ENCODE measurements at places on chromosomes 16 and 17.

GRCh38 chr17:42059815-42060214 is 9.4 kb upstream of the C17orf113 start:
- DNase-seq = no peak

DNA sequence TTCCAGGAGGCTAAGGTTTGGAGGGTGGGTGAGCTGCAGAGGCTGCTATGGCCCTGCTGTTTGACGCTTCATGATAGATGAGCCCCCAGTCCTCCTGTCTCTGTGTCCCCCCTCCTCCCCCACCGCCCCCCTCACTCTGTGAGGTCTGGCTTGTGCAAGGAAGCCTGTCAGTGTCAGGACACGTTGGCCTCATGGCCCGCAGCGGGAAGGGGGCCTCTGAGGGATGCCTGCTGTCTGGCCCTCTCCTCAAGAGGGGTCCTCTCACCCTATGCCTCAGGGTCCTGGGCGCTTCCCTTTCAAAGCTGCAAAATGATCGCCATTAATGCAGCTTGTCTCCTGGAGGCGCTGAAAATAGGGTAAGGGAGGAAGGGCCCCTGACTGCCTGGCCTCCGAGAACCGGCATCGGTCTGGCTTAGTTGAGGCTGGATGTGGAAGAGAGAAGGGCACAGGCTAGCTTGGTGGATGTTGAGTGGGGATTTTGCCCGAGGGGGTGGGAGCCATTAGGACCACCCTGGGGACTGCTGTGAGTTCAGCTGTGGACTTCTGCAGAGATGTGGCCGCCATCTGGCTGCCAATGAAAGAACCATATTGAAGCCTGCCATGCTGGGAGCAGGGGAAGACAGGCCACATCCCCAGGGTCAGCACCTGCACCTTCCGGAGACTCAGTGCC is 14.8 kb upstream of the GOSR2 start:
- no peak for DNase-seq

GRCh38 chr16:7303660-7304200 is 28.9 kb upstream of the RBFOX1 start:
- DNase-seq = no peak

- DNase-seq = no peak
These were observed 16.9 kb downstream of the RAB40C start for GRCh38 chr16:606656-607307.

DNA sequence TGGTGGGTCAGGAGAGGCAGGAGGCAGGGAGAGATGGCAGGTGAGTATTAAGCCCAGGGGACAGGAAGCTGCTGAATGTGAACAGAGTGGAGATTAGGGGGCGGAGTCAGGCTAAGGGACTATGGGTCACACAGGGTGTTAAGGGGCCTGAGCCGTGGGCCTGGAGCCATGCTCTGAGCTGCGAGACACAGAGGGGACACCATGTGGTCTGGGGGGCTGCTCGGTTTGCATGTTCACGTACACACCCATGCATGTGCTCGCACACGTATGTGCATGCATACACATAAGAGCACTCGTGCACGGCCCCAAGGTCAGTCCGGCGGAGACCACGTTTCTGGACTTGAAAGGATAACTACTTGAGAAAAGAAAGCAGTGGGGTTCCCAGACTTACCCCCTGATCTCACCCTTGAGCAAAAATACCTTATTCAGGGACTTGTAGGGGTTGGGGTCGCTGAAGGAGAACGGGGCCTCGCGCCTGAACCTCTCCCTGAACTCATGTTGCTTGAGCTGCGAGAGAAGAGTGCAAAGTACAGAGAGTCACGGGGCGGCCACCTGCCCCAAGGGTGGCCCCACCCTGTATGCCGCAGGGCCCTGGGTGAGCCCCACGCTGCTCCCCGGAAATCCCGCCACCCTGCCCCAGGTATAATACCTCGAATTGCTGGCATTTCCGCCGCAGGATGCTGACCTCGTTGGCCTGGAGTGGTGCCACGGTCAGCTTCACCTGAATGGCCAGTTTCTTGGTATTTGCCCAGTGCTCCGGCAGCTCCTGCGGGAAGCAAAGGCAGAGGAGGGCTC is 50.8 kb downstream of the DNAH17 start:
- no peak for DNase-seq

DNA sequence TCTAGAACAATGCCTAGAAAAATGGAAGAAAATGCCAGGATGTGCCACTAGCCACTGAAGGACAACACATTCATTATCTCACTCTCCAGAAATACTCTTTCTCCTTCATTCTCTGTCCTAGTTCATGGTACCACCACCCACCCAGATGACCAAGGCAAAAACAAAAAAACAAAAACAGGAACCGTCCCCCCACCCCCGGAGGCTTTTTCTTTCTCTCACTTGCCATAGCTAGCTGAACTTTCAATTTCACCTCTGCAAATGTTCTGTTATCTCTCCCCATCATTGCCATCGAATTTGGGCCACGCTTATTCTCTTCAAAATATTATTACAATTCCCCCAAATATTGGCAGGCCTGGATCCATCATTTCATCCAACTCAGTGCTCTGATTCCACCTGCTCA is 49.0 kb downstream of the SOX9 start:
- DNase-seq = no peak

DNA sequence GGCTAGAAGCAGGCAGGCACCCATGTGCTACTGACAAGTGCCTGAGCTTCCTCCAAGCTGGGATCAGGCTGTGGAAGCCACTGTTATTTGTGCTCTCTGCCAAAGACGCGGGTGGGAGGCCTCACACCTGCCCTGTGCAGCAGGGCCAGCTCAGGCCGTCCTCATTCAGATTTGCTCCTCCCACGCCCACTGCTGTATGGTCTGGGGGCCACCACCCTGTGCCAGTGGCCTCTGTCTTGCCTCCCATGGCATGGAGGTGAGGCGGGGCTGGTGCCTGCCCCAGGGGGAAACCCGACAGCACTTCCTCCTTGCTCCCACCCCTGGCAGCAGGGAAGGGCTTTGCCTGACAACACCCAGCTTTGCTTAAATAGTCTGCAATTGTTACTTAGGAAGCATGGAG is 356.5 kb upstream of the CDH8 start:
- no peak for DNase-seq

DNA sequence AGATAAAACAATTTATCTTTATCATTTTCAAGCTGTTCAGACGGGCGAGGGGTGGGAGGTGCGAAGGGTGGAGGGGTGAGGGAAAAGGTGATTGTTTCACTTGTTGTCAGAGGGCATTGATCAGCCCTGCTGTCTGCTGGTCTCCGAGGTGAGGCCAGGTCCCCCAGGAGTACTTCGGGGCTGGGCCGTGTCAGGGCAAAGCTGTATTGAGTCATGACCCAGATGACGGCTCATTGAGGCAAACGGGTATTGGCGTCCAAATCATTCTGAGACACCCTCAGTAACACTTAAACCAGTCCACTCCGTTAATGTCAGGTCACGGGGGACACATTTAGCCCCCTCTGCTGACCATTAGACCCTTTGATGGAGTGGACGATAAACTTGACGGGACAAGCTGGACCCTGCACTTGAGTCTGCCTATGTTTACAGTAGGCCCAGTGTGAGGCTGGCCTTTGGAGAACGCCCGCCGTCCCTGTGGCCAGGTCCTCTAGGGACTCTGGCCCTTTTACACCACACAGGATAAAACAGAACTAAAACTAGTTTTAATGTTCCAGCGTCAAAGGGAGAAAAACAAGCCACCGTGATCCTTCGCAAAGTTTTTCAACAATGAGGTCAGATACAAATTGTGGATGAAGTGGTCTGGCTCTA is 502.2 kb upstream of the ZFHX3 start:
- DNase-seq = no peak

GRCh38 chr16:68079626-68080344 is 5.4 kb upstream of the NFATC3 start:
- DNase-seq = no peak

- DNase-seq = no peak
These were observed 2.3 kb downstream of the PITPNA start for GRCh38 chr17:1560101-1560857.

- no peak for DNase-seq
These were observed 30.6 kb upstream of the CLEC3A start for GRCh38 chr16:77991701-77992100.

DNA sequence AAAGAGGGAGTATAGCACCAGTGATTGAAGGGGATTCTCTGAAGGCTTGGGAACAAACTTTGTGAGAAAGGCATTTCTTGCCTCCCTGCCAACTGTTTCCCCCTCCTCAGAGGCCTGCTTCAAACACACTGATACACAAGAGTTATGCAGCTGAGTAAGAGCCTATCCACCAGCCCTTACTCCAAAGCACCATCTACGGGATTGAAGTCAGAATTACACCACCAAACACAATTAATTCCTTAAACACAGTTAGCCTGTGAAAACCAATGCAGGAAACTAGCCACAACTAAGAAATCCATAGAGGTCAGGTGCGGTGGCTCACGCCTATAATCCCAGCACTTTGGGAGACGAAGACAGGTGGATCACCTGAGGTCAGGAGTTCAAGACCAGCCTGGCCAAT is 138.3 kb downstream of the SHCBP1 start:
- no peak for DNase-seq

DNA sequence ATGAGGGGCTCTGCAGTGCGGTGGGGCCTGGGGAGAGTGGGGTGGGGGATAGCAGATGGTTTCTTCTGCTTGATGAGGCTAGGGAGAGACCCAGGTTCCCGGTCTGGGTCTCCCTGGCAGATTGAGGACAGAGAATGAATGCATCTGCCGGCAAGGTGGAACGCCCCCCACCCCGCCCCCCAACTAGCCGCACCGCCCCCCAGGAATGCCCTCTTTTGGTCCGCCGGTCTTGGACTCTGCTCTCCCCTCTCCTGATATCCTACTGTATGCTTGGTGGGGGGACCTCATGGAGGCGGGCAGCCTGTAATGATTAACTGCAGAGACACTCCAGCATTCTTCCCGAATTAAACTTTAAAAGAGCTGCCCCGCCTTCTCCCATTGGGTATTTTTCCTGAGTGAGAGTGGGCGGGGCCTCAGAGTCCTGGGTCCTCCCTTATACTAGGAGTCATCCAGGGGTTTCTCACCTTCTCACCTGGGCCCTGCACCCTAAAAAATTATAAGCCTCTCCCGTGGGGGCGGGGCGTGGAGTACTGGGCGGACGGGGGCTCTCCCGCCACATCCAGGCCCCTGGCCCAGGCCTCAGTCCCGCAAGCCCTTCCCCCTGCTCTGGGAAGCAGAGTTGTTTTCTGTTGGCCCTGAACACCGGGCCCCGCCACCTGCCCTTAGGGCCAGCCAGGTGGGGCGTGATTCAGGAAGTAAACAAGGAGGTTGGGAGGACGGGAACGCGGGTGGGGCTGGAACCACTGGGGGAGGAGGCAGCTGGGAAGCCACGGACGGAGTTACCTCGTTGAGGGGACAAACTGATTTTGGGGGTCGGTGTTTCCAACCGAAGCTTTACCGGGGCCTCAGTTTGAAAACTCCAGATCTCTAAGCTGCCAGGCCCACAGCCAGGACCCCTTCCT is 1.5 kb downstream of the GRB7 start:
- DNase-seq = peak; percentile 69

DNA sequence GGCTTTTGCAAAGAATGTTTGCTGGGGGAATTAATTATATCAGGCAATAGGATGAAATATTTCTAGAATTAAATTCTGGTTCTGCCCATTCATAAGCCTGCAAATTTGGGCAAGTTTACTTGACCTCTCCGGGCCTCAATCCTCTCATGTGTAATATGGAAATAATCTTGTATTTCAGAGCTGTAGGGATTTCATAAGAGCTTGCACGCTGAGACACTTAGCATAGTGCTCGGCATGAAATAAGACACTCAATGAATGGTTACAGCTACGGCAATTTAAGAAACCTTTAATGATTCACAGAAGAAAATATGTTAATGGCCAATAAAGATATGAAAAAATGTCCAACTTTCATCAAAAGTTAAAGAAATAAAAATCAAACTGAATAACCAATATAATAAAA is 40.6 kb upstream of the PITPNM3 start:
- no peak for DNase-seq

- DNase-seq = no peak
These were observed 5.2 kb downstream of the SLFN11 start for GRCh38 chr17:35368081-35368830.

- no peak for DNase-seq
These were observed 399.8 kb upstream of the SALL1 start for GRCh38 chr16:51550800-51551347.

DNA sequence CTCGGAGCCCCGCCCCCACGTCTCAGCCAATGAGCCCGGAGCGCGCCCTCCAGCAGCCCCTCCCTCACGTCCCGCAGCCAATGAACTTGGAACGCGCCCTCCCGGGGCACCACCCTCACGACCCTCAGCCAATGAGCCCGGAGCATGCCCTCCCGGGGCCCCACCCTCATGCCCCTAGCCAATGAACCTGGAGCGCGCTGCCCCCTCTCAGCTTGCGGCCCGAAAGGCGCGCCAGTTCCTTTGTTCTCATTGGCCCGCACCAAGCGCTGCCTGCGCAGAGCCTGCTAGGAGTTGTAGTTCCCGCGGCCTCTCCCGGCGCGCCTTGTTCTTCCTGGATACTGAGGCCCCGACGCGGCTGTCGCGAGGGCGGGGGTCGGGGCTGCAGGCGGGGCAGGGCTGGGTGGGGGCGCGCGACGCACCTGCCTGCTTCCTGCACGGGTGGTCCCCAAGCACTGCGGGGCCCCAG is at the start of gene LRRC45:
Gene LRRC45 (plus strand): TSS at position 325 of the 466 bp plus-strand sequence. CDS start 339 bp downstream, outside the sequence.
- peak; percentile 100 for DNase-seq

DNA sequence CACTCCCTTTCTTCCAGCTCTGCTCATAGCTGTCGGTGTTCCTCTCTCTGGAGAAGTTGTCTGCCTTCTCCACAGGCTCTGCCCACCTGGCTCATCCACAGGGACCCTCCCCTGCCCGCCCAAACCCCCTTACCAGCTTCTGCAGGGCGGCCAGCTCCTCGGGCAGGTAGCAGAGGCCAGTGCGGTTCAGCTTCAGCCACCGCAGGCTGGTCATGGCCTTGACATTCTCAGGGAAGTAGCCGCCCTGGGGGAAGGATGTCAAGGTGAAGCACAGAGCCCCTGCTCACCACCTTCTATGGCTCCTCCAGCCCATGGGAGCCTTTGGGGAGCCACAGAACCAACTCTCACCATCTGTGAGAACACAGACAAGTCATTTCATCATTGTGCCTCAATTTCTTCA is 1.8 kb downstream of the FLII start:
- DNase-seq = no peak

- DNase-seq = no peak
These were observed 99.3 kb upstream of the C17orf78 start for GRCh38 chr17:37276475-37276874.

- no peak for DNase-seq
These were observed 477.5 kb downstream of the WWOX start for GRCh38 chr16:78576941-78577340.

GRCh38 chr16:77376358-77376757 is 58.5 kb downstream of the ADAMTS18 start:
- no peak for DNase-seq

DNA sequence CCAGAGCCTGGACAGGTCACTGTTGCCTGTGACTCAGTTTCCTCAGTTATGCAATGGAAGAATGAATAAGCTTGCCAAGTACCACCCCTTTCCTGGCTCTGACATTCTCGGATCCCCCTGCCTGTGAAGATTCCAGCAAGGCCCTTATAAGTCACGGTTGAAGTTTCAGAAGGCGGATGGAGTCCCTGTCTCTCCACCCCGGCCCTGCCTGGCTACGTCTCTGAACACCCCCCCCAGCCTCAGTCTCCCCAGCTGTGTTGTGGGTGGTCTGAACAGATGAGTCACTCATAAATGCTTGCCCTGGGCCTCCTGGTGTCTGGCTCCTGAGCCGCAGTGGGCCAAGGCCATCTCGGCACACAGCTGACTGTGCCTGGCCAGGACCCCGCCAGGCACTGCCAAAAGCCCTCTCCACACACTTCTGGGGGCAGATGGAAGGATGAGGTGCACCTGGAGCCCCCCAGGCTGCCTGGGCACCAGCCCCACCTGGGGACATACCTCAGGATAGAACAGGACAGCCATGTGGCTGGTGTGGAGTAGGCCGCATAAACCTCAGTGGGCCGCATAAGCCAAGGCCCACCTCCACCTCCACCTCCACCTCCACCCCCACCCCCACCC is 15.4 kb downstream of the VASN start:
- no peak for DNase-seq

All from NCI-H345 (cell line).